ENCODE measurements at places on chromosomes 16 and 17.

DNA sequence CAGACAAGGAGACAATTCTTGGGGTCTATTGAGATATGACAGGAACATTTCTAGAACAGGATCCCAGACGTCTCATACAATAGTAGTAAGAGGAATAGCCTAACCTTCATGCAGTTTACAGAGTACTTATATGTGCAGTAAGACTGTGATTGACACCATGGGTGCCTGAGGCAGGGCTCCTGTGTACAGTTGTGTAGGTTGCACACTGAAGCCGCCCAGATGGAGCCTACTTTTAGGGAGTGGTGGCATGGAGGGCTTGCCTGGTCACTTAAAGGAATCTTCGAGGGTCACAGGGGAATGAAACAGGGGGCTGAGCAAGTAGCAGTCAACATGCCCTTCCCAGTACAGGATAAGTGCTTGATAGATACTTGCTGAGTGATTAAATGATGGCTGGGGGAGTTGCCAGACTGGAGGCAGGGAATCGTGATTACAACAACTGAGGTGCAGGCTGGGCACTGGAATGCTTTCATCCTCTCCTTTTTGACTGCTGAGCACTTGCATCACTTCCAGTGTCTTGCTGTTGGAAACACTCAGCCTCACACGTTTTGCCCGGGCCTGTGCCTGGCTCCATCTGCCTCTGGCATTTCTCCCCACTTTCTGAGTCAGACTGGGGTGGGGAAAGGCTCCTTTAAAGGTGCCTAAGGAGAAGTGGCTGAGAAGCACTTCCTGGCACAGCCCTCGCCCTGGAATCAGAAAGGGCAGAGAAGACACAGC is 71.0 kb downstream of the COPRS start:
- DNase-seq = no peak

- DNase-seq = no peak
Observed at GRCh38 chr16:24896439-24896838, 50.7 kb downstream of the SLC5A11 start.

GRCh38 chr17:72421128-72422092 is 300.6 kb downstream of the SOX9 start:
- DNase-seq = no peak

DNA sequence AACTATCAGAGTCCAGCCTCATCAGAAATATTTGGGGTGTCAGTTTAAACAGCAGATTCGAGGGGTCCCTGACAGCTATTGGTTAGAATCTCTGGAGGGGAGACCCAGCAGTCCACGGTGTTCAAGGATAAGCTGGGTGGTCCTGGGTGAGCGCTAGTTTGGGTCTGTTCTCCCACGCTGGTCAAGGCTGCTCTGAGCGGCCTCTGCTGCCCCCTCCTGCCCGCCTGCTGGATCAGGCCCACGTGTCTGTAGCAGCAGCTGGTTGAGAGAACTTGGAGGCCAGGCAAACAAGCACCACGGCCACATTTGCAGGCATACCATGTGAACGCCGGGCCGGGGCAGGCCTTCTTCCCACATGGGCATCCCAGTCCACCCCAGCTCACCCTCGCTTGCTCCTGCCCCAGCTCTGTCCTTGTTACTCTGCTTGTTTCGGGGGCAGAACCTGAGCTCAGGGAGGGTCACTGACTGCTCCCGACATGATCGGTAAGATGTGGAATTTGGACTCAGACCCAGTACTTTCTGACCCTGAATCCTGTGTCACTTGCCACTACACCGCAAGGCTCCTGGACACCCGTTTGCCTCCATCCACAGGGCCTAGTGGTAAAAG is 7.4 kb downstream of the FOXF1 start:
- DNase-seq = no peak

DNA sequence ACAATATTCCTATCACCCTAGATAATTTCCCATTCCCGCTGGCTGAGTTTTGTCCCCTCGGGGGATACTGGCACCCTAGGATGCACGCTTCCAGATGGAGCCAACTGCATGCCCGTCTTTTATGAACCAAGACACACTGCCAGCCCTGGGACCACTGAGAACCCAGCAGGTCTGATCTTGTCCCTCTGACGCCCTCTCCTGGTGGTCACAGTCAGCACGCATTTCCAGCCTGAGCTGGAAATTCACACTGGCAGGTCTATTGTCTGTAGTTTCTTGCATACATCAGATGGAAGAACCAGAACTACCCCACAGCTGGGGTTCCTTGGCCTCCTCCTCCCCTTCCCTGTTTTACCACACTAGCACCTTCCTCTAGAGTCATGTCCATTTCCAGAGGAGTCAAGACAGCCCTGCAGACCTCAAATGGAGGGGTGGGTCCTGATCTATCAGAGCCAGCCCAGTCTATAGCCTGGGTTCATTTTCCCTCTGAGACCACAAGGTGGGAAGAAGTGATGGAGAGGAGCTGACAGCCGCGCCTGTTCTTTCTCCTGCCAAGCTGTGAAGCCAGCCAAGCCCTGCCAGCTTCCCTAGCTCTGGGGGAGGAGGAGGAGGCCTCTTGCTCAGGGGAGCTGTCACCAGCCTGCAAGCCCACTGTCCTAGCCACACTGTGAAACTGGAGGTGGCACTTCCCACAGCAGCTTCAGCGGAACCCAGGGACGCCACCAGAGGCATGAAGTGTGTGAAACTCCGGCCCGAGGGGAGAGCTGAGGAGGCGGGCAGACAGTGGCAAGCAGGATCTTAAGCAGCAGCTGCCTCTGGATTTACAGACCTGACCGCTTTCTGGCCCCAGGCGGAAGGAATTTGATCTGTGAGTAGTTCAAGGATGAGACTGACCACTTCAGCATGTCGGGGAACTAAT is 29.3 kb downstream of the MXRA7 start:
- peak; percentile 50 for DNase-seq

DNA sequence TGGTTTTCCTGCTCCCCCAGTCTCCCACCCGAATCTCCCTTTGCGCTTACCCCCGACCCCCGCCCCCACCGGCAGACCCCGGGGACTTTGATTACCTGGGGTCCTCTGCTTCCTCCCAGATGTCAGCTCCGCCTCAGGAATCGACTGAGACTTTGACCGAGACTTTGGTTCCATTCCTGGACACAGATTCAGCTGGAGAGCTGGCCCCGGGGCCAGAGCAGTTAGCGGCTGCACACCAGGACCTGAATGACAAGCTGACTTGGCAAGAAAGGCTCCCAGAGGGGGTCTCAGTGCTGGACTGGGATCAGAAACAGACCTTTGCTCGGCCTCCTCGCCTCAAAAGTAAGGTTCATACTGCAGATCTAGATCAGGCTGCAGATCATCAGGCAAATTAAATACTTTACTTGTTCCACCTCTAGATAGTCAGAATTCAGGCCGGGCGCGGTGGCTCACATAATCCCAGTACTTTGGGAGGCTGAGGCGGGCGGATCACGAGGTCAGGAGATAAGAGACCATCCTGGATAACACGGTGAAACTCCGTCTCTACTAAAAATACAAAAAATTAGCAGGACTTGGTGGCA is 60.3 kb upstream of the FBXO47 start:
- DNase-seq = no peak

DNA sequence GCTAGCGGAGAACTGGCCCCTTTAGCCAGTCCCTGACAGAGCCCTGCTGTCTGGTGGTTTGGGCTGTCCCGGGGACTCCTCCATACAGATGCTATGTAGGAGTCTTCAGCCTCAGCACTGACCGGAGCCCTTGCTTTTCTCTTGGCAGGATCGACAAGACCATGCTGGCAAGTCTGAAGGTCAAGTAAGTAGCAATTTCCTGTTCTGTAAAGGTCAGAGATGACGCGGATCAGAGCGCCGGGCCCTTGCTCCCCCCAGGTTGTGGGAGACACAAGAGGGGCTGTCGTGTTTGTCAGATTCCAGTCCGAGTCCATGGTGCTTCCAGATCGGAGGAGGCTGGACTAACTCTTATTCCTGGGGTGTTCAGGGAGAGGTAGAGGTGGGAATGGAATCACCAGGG is 4.1 kb downstream of the RAP1GAP2 start:
- DNase-seq = no peak

GRCh38 chr17:1709971-1710806 is at the start of gene TLCD2:
TLCD2 (minus strand) TSS chr17:1710377; CDS start chr17:1710242, 135 bp downstream.
- no peak for DNase-seq

- no peak for DNase-seq
Observed at GRCh38 chr16:29729116-29729521, 16.7 kb downstream of the C16orf54 start.

DNA sequence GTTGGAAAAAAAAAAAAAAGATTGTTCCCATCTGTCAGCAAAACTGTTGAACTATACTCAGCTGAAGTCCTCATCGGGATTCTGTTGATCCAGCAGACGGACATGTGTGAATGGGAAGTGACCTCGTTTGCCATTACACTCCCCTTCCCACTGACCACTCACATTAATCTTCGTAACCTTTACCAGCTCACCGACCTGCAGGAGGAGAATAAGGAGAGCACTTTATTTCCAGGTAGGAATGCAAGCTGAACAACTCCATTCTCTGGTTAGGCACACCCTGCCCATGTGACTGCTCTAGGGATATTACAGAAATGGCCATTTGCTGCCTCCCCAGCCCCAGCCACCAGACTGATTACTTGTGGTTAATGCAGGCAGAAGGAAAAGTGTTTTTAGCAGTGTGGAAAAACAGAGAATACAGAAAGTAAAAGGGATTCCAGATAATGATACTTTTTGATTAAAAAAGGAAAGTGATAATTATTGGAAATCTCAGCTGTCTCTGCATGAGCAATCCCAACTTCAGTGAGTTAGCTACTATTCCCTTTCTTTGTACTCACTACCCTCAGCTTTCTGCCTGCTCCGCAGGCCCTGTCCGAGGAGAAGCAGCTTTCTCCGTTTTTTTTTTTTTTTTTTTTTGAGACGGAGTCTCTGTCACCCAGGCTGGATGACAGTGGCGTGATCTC is 23.6 kb upstream of the YWHAE start:
- no peak for DNase-seq

DNA sequence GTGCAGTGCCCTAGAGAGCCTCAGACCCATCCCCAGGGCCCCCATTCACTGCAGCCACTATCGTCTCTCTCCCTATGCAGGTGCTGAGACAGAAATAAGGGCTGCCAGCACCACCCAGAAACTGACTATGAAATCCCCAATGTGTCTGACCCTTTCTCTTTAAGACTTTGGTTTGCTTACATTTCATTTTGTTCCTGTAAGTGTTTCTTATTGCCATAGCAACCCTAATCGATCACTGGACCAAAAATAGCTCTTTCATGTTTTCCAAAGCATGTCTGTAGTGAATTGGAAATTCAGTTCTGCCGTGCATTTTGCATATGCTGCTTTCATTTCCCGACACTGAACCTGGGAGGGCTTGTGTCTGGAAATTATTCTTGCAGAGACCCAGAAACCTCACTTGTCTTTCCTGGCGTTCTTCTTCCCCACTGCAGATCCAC is 148.7 kb upstream of the NOL11 start:
- no peak for DNase-seq

- no peak for DNase-seq
Observed at GRCh38 chr17:82517230-82517865, 2.2 kb upstream of the FOXK2 start.

DNA sequence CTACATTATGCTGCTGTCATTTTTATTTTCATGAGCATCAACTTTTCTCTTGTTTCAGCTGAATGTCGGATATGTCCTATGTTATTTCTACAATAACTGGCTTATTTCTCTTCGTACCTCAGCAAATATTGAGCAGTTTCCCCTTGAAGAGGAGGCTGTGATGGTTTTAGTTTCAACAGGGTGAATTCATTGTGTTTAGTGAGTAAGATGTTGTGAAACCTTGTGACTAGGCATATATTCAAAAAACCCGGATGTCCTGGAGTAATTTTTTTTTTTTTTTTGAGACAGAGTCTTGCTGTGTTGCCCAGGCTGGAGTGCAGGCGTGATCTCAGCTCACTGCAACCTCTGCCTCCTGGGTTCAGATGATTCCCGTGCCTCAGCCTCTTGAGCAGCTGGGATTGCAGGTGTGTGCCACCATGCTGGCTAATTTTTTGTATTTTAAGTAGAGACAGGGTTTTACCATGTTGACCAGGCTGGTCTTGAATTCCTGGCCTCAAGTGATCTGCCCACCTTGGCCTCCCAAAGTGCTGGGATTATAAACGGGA is 11.1 kb downstream of the CPD start:
- DNase-seq = no peak

GRCh38 chr17:34556931-34557330 is 22.5 kb upstream of the TMEM132E start:
- DNase-seq = no peak

DNA sequence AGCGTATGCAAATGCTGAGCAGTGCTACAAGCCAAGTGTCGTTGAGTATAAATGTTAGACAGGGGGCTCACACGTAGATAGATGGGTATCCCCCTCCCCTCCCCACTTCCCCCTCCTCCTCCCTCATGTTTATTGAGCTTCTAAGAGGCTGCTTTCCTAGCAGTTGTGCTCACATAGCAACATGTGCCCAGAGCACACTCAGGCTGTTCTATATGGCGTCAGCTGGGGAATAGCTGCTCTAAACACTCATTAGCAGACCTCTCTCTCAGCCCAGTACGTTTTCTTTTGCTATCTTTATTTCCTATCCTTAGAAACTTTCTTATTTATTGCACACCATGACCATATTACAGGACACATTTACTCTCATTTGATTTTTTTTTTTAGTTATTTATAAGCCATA is 1.8 kb downstream of the KCNJ2 start:
- no peak for DNase-seq

DNA sequence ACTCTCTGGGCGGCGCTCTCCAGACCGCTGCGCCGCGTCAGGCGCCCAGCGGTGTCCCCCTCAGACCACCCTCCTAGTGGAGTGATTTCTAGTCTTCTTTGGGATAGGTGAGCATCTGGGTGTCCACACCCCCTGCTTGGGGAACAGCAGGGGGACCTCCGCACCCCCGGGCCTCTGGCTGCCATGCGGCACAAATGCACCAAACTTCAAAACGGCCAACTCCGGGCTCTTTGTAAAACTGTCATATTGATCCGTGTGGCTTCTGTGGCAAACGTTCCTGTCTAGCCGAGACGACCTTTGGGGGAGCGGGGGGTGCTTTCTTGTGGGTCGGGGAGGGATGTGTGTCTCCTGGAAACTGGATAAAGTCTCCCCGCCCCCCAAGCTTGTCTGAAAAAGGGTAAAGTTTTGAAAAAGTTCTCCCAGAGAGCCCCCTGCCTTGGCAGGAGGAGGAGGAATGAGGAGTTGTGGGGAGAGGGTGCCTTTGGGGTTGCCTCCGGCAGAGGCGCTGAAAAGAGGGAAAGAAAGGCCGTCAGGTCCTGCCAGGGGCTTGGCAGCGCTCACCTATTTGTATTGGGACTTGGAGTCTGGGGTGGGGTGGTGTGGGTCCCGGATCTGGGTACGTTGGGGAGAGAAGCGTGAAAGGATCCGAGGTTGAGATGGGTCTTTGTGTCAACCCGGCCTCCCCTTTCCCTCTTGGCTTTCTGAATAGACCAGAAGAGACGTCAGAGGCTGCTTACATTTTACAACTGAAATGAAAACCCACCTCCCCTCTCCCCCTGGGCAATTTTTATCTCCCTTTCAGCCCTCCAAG is 2.2 kb upstream of the CHD3 start:
- peak; percentile 52 for DNase-seq
